A172 (cell line): ENCODE measurements at places on chromosomes 2 and 18.

DNA sequence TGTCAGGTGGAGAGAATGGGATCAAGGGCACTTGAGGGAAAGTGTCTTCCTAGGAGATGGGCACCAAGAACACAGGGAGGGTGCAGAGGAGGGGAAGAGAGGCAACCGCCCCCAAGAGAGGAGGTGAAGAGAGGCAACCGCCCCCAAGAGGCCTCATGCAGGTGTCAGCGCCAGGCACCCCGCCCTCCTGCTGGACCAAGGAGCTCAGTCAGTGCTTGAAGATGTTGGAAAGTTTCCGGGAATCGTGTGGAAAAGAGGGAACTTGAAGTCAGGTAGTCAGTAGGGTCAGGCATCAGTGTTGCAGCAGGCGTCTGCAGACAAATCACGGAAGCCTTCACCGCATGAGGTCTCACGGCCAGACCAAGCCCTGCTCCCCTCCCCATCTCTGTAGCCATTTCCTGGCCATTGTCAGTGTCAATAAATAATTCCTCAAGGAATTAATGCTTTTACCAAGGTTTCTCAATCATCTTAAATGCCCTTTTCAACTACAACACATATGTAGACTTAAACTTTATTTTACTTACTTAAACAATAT, 353.1 kb downstream of the EIPR1 start:
- no peak for DNase-seq

DNA sequence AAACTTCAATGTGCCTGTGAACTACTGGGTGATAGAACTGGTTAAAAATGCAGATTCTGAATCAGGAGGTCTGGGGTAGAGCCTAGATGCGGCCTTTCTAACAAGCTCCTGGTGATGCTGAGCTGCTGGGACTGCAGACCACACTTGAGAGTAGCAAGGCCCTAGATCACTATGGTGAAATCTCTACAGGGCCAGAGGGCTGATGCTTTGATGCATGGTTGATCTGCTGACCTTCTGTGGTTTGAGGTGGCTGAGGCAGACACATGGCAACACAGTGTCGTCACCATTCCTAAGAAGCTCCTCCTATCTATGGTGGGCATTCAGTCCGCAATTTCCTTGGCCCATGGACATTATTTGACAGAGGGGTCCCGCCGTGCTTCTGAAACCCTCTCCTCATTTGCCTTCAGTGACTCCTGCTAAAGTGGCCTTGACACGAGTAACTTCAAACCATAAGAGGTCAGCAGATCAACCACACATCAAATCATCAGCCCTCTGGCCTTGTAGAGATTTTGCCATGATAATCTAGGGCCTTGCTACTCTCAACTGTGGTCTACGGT, 19.8 kb downstream of the CCDC68 start:
- DNase-seq, result no peak

DNA sequence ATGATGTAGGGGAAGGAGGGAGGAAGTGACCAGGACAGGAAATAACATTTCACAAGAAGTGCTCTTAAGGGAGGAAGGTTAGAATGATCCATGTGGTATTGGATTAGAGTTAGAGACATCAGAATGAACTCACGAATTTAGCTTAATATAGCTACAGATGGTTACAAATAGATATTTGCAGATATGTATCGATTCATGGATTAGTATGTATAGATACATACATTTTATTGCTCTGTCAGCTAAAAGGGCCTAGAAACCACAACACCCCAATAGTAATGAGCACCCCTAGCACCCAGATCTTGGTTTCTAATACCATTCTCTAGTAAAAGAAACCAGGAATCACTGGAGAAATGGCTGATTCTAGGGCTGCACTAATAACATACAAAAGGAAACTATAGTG, 59.6 kb upstream of the LTBP1 start:
- DNase-seq, result no peak

DNA sequence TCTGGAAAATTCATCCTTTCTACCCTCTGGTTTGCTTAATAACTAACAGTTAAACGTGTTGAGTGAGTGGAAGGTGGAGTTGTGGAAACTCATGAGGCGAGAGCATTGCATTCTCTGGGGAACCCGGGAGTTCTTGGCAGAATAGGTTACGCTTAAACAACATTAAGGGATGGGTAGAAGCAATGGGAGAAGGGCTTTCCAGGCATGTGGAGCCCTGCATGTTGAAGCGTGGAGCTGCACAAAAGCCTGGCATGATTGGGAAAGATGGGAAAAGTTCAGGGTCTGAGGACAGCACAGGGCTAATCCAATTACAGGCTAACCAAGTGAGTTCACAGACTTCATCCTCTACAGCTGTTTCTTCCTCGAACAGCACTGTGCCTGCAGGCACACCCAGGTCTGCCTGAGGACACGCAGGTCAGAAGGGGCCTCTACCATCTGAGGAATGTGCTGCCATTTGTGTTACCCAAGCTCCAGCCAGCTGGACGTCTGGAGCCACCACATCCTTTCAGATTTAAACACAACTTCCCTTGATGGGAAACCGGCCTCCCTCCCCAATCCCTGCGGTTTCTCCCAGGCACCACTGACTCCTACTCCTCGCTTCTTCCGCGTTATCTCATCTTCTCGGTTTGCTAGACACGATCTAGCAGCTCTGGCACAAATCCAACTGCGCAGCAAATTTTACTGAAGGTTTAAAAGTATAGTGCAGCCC, 164.2 kb downstream of the ANTXR1 start:
- peak; percentile 97 for DNase-seq

DNA sequence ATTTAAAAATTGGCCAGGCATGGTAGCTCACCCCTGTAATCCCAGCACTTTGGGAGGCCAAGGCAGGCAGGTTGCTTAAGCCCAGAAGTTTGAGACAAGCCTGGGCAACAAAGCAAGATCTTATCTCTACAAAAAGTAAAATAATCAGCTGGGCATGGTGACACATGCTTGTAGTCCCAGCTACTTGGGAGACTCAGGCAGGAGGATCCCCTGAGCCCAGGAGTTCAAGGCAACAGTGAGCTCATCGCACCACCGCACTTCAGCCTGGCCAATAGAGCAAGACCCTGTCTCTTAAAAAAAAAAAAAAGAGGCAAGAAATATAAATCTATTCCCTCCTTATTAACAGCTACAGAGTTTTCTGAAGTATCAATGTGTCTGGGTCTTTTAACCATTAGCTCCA, 51.9 kb downstream of the ESCO1 start:
- DNase-seq, result no peak

DNA sequence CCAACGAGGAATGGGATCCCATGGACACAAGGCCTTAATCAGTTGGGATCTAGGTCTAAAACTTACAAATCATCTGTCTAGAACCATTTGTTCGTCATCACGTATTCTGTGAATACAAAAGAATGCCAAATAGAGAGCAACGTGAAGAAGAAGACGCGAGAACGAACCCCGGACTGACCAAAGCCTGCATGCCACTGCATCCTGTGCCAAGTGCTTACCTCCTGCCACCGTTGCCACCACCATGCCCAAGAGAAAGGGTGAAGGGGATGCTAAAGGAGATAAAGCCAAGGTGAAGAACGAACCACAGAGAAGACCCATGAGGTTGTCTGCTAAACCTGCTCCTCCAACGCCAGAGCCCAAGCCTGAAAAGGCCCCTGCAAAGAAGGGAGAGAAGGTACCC, 30.2 kb downstream of the ITSN2 start:
- DNase-seq, result no peak

DNA sequence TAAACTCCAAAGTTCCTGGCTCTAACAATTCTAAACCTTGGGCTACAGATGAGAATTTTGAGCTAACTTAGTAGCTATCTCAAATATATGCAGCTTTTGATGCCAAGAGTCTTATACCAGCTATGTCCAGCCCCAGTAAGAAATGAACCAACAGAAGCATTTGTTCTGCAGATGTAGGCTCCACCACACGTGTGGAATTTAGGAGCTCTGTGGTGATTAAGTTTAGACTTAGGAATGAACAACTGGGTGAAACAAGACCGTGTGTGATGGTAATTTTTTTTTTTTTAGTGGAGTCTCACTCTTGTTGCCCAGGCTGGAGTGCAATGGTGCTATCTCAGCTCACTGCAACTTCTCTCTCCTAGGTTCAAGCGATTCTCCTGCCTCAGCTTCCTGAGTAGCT, 179.7 kb downstream of the ANKRD30B start:
- DNase-seq, result no peak

GRCh38 chr18:62759704-62760402, 44.5 kb downstream of the PHLPP1 start:
- DNase-seq, result peak; percentile 12

- no peak for DNase-seq
Measured at GRCh38 chr2:58594762-58595161, 353.6 kb upstream of the FANCL start.

- peak; percentile 63 for DNase-seq
Measured at GRCh38 chr2:118667964-118668363, 179.5 kb downstream of the EN1 start.
